ENCODE measurements at places on chromosomes 2 and 18. TPM values are rescaled to one million over a fixed set of nuclear protein-coding genes. Genes with fewer than 3 reads are reported as not detected.

Gene SEPTIN10
- total RNA-seq: 96.2 TPM

- DNase-seq: no peak
These were observed 171.0 kb upstream of the HS6ST1 start for GRCh38 chr2:128489526-128490273.

Gene IWS1
- 43.8 TPM for total RNA-seq

Gene DSC2
- 4.4 TPM for total RNA-seq

GRCh38 chr2:136118819-136119716 is 1.1 kb upstream of the CXCR4 start:
- DNase-seq: no peak

Gene COL3A1
- 0.74 TPM for total RNA-seq

DNA sequence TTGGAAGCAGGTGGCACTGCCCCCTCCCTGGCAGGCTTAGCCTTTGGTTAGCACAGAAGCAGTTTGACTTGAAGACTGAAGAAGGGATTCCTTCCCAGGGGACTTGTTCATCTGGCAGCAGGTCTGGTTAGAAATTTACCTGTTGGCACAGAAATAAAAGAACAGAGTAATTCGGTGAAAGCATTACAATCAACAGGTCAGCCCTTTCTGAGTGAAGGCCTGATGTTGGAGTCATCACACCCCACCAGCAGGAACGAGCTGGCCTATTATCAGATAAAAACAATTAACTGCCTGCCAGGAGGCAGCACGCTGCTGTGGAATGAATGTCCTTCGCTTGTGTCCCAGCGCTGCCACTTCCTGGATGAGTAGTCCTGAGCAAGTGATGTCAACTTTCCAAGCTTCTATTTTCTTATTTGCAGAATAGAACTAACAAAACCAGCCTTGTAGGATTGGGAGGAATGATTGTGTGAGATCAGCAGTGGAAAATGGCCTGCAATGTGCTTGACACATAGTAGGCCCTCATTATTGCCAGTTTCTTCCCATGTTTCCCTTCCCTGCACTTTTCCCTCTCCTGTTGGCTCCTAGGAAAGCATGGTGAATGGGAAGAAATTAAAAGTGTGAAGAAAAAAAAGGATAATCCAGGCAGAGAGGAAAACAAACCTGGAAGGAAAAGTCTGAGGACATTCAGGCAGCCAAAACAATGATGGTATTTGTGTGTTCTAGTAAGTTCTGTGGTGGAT is 29.0 kb downstream of the LGALSL start:
- DNase-seq: no peak

DNA sequence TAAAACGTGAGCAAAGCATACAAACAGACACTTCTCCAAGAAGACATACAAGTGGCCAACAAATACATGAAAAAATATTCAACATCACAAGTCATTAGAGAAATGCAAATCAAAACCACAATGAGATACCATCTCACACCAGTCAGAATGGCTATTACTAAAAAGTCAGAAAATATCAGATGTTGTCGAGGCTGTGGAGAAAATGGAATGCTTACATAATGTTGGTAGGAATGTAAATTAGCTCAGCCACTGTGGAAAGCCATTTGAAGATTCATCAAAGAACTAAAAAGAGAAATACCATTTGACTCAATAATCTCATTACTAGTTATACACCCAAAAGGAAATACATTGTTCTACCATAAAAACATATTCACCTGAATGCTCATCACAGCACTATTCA is 825.7 kb downstream of the SUCLG1 start:
- DNase-seq: no peak

GRCh38 chr18:21110713-21111345 is 784 bp downstream of the ROCK1 start:
- DNase-seq: no peak

Gene CNDP1
- total RNA-seq: not detected

- DNase-seq: no peak
These were observed 131.6 kb upstream of the SATB2 start for GRCh38 chr2:199589306-199589705.

- DNase-seq: no peak
These were observed 360.0 kb upstream of the KCNJ3 start for GRCh38 chr2:154338352-154338967.

DNA sequence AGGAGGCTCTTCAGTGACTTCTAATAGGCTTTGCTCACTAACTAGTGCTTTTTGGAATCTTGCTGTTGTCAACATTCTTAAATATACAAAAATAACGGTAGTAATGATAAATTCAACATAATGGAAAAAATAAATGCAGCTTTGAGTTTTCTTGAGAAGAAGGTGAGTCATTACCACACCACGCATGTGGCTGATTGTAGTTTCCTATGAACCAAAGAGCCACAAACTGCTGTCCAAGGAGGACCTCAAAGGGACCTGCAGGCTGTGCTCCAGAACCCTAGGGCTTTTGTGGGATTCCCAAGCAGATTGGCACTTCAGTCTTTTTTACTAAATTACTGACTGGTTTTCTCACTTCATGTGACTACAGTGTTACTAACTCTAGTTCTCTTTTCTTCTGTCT is 66.7 kb downstream of the TPGS2 start:
- DNase-seq: no peak

Gene STAT4
- total RNA-seq: 5.7 TPM

DNA sequence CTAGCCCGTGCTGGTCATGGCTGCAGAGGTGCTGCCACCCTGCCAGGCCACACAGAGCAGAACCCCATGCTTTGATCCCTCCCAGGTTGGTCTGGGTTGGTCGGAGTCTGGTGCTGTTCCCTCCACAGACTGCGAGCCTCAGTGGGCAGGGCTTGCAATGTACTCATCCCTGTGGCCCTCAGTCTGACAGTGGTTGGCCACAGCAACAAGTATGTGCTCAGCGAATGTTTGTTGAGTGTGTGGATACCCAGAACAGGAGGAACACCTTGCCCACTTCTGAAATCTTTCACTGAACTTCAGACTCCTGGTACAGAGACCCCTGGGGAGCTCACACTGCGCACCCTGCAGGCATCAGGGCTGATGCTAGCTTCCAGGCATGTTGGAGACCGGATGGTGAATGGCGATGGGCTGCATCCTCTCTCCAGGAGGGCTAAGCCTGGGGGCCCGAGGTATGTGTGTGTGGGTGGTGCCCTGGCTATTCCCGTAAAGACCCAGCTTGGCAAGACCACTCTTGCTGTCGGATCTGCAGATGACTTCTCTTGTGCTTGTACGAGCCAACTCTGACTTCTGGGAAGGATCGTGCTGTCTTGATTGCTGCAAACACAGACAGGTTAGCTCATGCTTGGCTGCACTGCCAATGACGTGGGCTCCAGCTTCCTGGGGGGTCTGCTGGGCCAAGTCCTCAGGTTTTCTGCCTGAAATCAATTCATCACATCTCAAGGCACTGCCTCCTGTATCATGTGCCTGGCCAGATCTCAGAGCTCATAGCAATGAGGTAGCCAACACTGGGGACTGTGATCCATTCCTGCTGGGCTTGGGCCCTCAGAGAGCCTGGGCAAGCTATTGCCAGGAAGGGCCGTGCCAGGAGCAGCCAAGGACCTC is 43.7 kb downstream of the RHOB start:
- DNase-seq: no peak

GRCh38 chr2:181364492-181365170 is 92.6 kb upstream of the ITGA4 start:
- no peak for DNase-seq

Measured in GM12878 (cell line).